ENCODE measurements at places on chromosomes 3 and 15. TPM values are rescaled to one million over a fixed set of nuclear protein-coding genes. Genes with fewer than 3 reads are reported as not detected.

The LRRIQ4 gene
- total RNA-seq, result not detected

The HTR3C gene
- not detected for total RNA-seq

The ZPLD1 gene
- not detected for total RNA-seq

The MEIS2 gene
- total RNA-seq, result 0.35 TPM

The SNX22 gene
- 0.80 TPM for total RNA-seq

The SPATA12 gene
- not detected for total RNA-seq

The NOX5 gene
- total RNA-seq, result not detected

The TGM5 gene
- total RNA-seq, result not detected

The CCDC80 gene
- not detected for total RNA-seq

GRCh38 chr3:40985195-40985594, 214.1 kb upstream of the CTNNB1 start:
- H3K27ac ChIP-seq, result no peak overlapping the region
- no peaks in the 10 kb centered on the region for H3K4me1 ChIP-seq
- no peaks in the 10 kb centered on the region for H3K27me3 ChIP-seq
- H3K36me3 ChIP-seq, result no peaks in the 10 kb centered on the region

DNA sequence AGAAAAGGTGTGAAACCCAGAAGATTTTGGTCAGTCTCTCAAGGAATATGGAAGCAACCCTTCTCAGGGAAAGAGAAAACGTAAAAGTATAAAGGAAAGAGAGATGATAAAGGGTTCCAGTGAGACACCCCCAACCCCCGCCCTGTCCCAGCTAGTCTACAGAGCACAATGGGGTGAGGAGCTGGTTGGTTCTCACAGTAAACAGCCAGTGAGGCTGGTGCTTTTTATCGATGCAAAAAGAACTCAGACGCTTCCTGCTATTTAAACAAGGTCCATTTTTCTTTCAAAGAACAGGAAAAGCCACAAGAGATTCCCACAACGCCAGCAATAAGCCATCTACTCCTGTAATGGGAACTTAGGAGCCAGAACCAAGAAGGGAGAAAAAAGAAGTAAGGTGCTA, 65.9 kb downstream of the CHAC1 start:
- H3K27me3 ChIP-seq, result no peaks in the 10 kb centered on the region
- DNase-seq, result no peak
- H3K4me1 ChIP-seq, result no peaks in the 10 kb centered on the region
- no peak overlapping the region for H3K4me3 ChIP-seq

DNA sequence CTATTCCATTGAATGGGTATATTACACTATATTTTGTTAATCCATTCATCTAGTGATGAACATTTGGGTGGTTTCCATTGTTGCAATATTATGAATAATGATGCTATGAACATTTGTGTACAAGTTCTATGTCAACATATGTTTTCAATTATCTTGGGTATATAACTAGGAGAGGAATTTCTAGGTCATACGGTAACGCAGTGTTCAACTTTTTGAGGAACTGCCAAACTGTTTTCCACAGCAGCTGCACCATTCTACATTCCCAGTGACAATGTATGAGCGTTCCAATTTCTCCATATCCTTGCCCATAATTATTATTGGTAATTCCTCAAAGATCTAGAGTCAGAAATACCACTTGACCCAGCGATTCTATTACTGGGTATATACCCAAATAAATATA, 24.1 kb upstream of the RORA start:
- H3K4me3 ChIP-seq, result no peak overlapping the region
- no peaks in the 10 kb centered on the region for H3K36me3 ChIP-seq
- no peaks in the 10 kb centered on the region for H3K4me1 ChIP-seq
- H3K27me3 ChIP-seq, result peaks cover 6% of the 10 kb centered on the region

- no peak for DNase-seq
- H3K27ac ChIP-seq, result no peak overlapping the region
- H3K36me3 ChIP-seq, result peaks cover 2% of the 10 kb centered on the region
- H3K4me1 ChIP-seq, result no peaks in the 10 kb centered on the region
- no peaks in the 10 kb centered on the region for H3K27me3 ChIP-seq
- no peak overlapping the region for H3K4me3 ChIP-seq
Measured at GRCh38 chr15:80931721-80932512, 57.7 kb downstream of the MESD start.

- H3K27me3 ChIP-seq, result no peaks in the 10 kb centered on the region
- peak; percentile 55 for DNase-seq
- peak overlapping the region; percentile 72 for H3K4me3 ChIP-seq
- H3K27ac ChIP-seq, result peak overlapping the region; percentile 89
Measured at GRCh38 chr3:57596495-57597126, 533 bp downstream of the ARF4 start.

- H3K36me3 ChIP-seq, result no peaks in the 10 kb centered on the region
- no peaks in the 10 kb centered on the region for H3K27me3 ChIP-seq
- H3K4me1 ChIP-seq, result peaks cover 14% of the 10 kb centered on the region
- peak overlapping the region; percentile 59 for H3K27ac ChIP-seq
- DNase-seq, result peak; percentile 41
Measured at GRCh38 chr3:187935623-187936156, 190.4 kb upstream of the BCL6 start.

- DNase-seq, result no peak
- no peak overlapping the region for H3K27ac ChIP-seq
- H3K4me3 ChIP-seq, result no peak overlapping the region
- H3K27me3 ChIP-seq, result no peaks in the 10 kb centered on the region
- no peaks in the 10 kb centered on the region for H3K4me1 ChIP-seq
Measured at GRCh38 chr3:58946875-58947274, 103.0 kb downstream of the CFAP20DC start.

DNA sequence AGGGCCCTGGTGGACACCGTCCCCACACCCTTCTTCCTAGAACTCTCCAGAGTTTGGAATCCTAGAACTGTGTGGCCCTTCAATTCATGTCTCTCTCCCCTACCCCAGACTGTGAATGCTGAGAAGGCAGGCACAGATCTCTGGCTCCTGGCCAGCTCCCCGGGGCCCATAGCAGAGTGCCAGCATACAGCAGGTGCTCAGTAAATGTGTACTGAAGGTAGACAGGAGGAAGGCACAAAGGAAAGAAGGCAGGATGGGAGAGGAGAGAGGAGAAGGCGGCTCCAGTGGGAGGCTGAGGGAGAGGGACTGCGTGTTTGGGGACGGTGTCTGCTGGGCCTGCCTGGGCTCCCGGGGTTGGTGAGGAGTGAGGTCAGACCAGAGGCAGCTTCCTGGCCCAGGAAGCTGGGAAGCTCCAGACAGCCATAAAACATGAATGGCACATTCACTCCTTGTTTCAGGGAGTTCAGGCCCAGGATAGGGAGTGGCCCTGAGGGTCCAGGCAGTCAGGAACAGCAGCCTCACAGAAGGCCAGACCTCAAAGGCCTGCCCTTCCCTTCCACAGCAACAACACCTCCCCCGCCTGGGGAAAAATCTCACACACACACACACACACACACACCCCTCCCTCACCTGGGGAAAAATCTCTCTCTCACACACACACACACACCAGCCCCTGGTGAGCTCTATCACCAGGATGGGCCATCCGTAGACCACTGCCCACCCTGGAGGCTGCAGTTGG, 137.1 kb upstream of the PRR20G start:
- no peaks in the 10 kb centered on the region for H3K4me1 ChIP-seq
- peaks cover 3% of the 10 kb centered on the region for H3K27me3 ChIP-seq
- H3K27ac ChIP-seq, result no peak overlapping the region
- H3K4me3 ChIP-seq, result no peak overlapping the region

DNA sequence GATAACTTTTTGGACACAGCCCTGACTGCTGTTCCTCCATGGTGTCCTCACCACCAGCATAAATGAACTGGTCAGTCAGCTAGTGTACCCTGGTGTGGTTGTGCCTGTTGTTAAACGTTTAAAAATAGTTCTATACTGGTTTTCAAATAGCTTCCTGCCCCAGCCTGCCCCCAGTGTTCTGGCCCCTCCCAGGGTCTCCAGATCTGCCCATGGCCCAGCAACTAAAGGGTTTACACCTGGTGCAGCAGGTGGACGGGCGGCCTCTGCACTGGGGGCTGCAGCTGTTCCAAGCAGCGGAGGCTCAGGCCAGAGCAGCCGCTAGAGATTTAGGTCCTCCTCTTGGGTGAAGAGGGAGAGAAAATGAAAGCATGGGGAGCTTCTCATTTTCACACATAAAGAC, 6.1 kb upstream of the NR2E3 start:
- no peak overlapping the region for H3K4me3 ChIP-seq
- no peak for DNase-seq
- H3K27me3 ChIP-seq, result no peaks in the 10 kb centered on the region
- H3K36me3 ChIP-seq, result no peaks in the 10 kb centered on the region
- no peak overlapping the region for H3K27ac ChIP-seq

- no peaks in the 10 kb centered on the region for H3K4me1 ChIP-seq
- no peak overlapping the region for H3K4me3 ChIP-seq
- DNase-seq, result no peak
- H3K36me3 ChIP-seq, result no peaks in the 10 kb centered on the region
Measured at GRCh38 chr15:48680841-48681240, 35.3 kb upstream of the FBN1 start.

All from natural killer cell (primary cell).